ENCODE measurements at places on chromosomes 4 and X. TPM values are rescaled to one million over a fixed set of nuclear protein-coding genes. Genes with fewer than 3 reads are reported as not detected.

- DNase-seq = peak; percentile 6
Measured at GRCh38 chrX:1558761-1559468, 21.9 kb upstream of the P2RY8 start.

- no peak for DNase-seq
Measured at GRCh38 chr4:71648448-71648847, 135.4 kb downstream of the GC start.

DNA sequence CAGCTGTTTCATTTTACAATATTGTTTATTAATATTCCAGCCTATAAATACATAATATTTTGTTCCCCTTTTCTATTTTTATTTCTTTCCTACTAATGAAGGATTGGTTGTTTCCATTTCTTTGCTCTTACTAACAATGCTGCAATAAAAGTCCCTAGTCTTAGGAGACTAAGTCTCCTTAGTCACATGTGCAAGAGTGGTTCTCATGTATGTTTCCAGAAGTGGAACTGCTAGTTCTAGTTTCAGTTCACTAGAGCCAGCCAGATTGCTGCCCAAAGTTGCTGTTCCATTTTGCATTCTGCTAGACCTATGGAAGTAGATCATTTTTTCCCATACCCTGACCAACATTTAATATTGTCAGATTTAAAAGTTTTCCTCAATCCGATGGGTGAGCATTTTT is 44.3 kb downstream of the CNGA1 start:
- DNase-seq = no peak

GRCh38 chrX:119728487-119728886 is 29.9 kb upstream of the SOWAHD start:
- DNase-seq = no peak

The SRPX gene
- polyA plus RNA-seq = 34.0 TPM
